ENCODE measurements at places on chromosomes 2 and 18.

- no peak for DNase-seq
Observed at GRCh38 chr2:177262092-177262491, 2.4 kb downstream of the NFE2L2 start.

DNA sequence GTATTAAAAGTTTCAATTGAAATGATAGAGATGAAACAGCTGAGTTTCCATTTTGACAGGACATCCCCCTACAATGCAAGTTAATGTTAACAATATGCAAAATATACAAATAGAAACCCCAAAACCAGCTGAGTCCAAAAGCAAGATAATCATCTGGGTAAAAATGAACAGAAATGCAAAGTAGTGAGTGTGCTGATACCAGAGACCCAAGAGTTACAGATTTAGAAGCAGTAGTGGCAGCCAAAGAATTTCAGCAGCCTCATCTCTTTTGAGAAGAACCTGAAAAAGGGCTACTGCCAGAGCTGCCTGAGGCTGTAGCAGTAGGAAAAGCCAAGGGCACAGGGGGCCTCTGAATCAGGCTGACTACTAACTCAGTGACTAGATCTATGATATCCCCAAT, 82.6 kb downstream of the THADA start:
- no peak for DNase-seq

DNA sequence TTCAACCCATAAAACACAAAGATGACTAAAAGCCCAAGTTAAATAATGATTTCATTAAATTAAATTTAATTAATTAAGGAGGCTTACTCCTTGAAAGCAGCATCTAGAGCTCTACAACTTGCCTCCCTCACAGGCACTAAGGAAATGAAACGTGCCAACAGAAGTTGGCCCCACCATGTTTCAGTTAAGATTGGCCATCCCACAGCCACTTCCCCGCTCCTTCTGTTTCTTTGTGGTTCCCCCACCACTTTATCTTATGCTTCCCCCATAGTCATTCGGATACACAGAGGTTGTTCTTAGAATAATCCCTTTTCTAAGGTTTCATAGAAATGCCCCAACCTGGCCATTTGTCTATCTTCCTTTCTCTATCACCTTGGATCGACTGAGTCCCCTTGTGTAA, 101.6 kb upstream of the RIOK3 start:
- DNase-seq = no peak

GRCh38 chr2:42211291-42211690, 42.1 kb downstream of the EML4 start:
- DNase-seq = no peak

- DNase-seq = no peak
Observed at GRCh38 chr18:13726972-13727331, 479 bp downstream of the RNMT start.

DNA sequence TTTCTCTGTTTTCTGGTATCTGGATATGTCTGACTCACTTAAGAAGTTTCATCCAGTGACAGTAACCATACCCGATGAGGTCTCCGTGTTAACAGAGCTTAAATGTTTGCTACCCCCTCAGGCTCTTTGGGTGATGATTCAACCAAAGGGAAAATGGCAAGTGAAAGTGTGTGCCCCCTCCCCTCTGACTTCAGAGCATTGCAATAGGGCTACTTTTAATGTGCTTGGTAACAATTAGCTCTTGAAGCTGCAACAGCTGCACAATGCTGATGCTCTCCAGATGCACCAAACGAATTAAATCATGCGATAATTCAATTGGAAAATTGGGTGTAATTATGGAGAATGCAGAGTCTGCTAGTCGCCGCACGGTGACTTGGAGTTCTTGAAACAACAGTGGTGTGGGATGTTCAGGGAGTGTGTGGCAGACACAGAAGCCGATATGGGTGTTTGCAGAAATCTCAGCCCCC, 270.7 kb downstream of the ALK start:
- DNase-seq = no peak

GRCh38 chr2:241190291-241190981, 2.0 kb downstream of the ANO7 start:
- no peak for DNase-seq

- DNase-seq = no peak
Observed at GRCh38 chr2:176514805-176515500, 245.7 kb downstream of the MTX2 start.

DNA sequence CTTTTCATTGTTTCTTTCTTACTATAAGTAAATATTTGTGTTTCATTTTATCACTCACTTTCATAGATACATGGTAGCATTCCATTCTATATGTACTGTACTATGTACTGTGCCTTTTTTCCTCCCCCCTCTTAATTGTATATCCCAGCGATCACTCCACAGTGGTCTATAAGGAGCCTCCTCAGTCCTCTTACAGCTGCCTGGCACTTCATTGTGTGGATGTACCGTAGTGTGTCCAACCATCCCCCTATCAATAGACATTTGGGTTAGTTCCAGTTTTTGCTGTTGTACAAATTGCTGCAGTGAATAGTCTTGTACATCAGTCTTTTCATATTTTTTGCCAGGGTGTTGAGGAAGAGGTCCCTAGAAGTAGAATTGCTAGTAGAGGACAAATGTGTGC, 21.4 kb upstream of the DRC1 start:
- no peak for DNase-seq

GRCh38 chr2:104577143-104577542, 276.8 kb upstream of the POU3F3 start:
- no peak for DNase-seq

DNA sequence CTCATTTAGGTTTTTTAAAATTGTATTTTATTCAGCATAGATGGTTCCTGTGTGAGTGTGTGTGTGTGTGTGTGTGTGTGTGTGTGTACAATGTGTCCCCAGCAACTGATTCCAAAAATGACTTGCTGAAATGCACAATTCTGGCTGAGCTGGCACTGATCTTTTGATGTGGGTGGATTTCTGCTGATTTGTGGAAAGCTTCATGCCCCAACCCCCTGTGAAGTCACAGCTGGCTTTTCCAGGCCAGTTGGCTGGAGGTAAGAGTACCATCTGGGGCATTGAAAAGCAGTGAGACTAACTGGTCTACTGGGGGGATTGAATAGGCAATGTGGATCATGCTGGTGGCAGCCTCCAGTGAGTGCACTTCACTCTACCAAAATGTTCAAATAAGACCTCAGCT, 187.2 kb downstream of the LRRTM1 start:
- no peak for DNase-seq

- no peak for DNase-seq
Observed at GRCh38 chr2:88437010-88437409, 15.5 kb downstream of the FOXI3 start.

DNA sequence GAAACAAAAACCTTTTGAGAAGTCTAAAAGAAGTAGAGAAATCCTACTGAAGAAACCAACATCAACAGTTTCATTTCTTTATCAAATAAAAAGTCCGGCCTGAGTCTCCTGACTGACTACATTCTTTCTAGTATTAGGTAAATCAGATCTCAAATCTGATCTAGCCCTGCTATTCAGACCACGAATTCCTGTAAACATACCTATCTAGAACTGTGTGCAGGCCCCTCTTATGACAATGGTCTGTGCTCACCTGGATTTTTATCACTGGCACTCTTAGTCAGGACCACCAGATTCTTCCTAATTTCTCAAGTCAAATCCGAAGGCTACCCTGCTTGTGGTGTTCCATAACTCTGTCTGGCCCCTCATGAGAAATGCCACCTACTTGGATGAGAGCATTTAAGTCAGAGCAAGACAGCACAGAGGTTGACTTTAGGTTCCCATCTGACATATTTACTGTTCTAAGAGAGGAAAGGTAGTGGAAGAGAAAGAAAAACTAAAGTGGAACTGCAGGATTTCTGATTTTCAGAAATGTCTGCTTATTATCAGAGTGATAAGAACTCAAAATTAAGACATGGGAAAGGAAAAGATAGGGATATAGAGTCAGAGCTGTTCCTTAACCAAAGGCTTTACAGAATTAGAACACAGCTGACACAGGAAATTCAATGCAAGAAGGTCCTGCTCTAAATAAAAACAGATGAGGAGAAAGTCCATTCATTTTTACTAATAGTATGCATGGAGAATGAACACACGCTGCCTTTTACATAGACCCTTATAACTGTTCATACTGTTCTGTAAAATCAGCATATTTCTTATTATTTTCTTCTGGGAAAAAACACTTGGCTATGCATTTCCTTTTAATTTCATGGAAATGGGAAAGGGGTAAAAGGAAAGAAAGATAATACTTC, 56.5 kb downstream of the SLC8A1 start:
- no peak for DNase-seq

GRCh38 chr18:71951001-71951400, 593.1 kb downstream of the CBLN2 start:
- DNase-seq = no peak

- DNase-seq = peak; percentile 73
Observed at GRCh38 chr2:233867993-233868532, at the start of gene MSL3B. TSS of gene MSL3B (minus strand) at chr2:233868386.

GRCh38 chr18:35378574-35378896, 1.4 kb upstream of the ZNF396 start:
- no peak for DNase-seq

- no peak for DNase-seq
Observed at GRCh38 chr2:18119883-18120282, 241.4 kb downstream of the KCNS3 start.

GRCh38 chr2:191521608-191522208, 156.2 kb upstream of the NABP1 start:
- DNase-seq = no peak

GRCh38 chr2:225598897-225599296, 199.4 kb downstream of the NYAP2 start:
- no peak for DNase-seq

- DNase-seq = no peak
Observed at GRCh38 chr18:79952996-79953559, 1.6 kb upstream of the SLC66A2 start.

- no peak for DNase-seq
Observed at GRCh38 chr2:76867854-76868253, 654.3 kb downstream of the LRRTM4 start.

GRCh38 chr2:113211226-113212105, 37.7 kb downstream of the PSD4 start:
- no peak for DNase-seq

- no peak for DNase-seq
Observed at GRCh38 chr2:215505044-215505786, 69.3 kb upstream of the FN1 start.

GRCh38 chr2:235371018-235371417, 122.8 kb upstream of the AGAP1 start:
- no peak for DNase-seq

- no peak for DNase-seq
Observed at GRCh38 chr2:38039121-38039910, 36.6 kb downstream of the CYP1B1 start.

- DNase-seq = no peak
Observed at GRCh38 chr2:52703004-52703403, 1064.6 kb upstream of the CHAC2 start.

GRCh38 chr2:27613985-27614384, 14.8 kb downstream of the CCDC121 start:
- DNase-seq = no peak

- no peak for DNase-seq
Observed at GRCh38 chr2:15169326-15170069, 391.6 kb downstream of the NBAS start.

DNA sequence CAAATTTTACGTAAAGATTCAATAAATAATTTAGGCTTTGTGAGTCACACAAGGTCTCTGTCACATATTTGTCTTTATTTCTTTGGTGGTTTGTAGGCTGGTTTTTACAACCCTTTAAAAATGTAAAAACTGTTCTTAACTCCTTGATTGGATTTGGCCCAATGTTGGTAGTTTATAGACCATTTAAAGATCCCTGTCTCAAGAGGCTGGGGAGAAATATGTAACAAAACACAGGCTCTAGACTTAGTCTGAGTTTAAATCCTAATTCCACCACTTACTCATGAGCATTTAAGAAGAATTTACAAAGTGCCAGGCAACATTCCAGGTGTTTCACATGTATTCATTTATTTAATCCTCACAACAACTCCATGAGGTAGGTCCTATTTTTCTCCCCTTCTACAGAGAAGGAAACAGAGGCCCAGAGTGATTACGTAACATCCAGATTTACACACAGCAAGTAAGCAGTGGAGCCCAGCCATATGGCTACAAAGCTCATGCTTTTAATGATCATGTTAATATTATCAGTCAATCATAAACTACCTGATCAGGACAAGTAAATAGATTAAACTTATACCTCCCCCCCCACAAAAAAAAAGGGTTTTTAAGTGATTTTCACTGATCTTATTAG, 416.6 kb upstream of the ACVR2A start:
- no peak for DNase-seq

DNA sequence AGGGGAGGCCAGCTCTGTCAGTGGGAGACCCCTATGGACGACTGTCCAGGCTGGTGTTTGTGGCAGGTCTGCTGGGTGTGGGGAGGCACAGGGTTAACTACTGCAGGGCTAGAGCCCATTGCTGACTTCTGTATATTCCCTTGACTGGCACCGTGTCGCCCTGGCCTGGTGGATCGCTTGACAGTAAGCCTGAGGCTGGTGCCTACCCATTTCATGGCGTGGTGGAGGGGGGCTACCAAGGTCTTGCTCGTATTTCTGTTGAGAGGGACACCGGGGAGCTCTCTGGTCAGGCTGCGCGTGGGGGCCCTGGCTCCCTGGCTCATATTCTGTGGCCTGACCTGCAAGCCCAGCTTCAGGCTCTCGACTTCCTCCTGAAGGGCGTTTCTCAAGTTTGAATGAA, 119.7 kb downstream of the ACOXL start:
- no peak for DNase-seq

DNA sequence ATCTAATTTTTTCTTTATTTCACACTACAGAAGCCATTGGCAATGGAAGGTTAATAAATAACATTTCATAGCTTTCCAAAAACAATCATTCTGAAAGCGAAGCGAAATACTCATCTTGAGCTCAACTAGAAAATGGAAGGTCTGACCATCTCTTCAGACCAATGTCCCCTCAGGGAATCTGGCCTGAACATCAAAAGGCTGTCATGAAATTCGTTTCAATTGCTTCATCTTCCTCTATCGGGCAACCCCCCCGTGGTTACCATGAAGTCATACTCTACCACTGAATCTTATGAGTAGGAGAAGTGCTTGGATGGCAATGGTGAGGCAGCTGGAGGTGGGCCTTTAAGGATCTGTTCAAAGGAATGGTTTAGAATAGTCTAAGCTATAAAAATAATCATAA, 22.9 kb upstream of the CYTIP start:
- DNase-seq = no peak

DNA sequence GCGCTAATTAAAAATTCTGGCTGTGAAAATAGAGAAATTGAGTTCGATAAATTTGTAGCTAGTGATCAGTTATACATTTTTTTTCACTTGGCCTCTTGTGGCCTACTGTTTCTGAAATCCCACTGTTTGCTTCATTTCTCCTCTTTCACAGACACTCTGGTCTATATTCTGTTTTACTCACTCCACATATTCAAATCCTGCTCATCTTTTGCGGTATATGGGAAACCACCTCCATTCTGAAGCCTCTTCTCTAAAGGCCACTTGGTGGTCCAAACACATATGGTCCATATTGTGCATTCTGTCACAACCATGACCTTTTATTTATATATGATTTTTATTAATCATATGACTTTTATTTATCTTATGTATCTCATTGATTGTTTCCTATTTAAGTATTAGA, 67.0 kb downstream of the MYO1B start:
- DNase-seq = no peak

Data from CD4-positive, alpha-beta T cell treated with Interleukin-17A for 4 hours (primary cell).